Astrocyte (in vitro differentiated cells and primary cell): ENCODE measurements at places on chromosomes 5 and 9. TPM values are rescaled to one million over a fixed set of nuclear protein-coding genes. Genes with fewer than 3 reads are reported as not detected.

The DPYSL3 gene
- 197 and 198 TPM in 2 replicates for total RNA-seq

The MAST4 gene
- 16.0 and 22.3 TPM in 2 replicates for total RNA-seq

The CDKN2AIPNL gene
- 22.1 and 22.8 TPM in 2 replicates for total RNA-seq

The RECK gene
- total RNA-seq, result 21.6 and 25.1 TPM in 2 replicates

The ARHGEF37 gene
- total RNA-seq, result 1.4 and 2.3 TPM in 2 replicates

The ZNF883 gene
- total RNA-seq, result 1.3 and 1.9 TPM in 2 replicates

The OR1J2 gene
- total RNA-seq, result not detected in 2 replicates

The CBY3 gene
- not detected in 2 replicates for total RNA-seq

The MCCC2 gene
- total RNA-seq, result 30.2 and 31.7 TPM in 2 replicates

The LURAP1L gene
- total RNA-seq, result 9.0 and 13.3 TPM in 2 replicates

The FOXI1 gene
- not detected in 2 replicates for total RNA-seq

The TAL2 gene
- not detected in 2 replicates for total RNA-seq

The IL5 gene
- not detected in 2 replicates for total RNA-seq

The PDGFRB gene
- 78.8 and 96.6 TPM in 2 replicates for total RNA-seq

The PRSS3 gene
- total RNA-seq, result not detected in 2 replicates

The TXN gene
- 259 and 302 TPM in 2 replicates for total RNA-seq

The RELL2 gene
- total RNA-seq, result 12.2 and 12.9 TPM in 2 replicates

The BTNL8 gene
- total RNA-seq, result not detected in 2 replicates

The TTC39B gene
- total RNA-seq, result 7.0 and 8.1 TPM in 2 replicates

The PCDHA4 gene
- 9.5 and 9.6 TPM in 2 replicates for total RNA-seq

The ZNF189 gene
- total RNA-seq, result 16.4 and 16.8 TPM in 2 replicates

The CTSV gene
- 9.7 and 36.3 TPM in 2 replicates for total RNA-seq

The TNIP1 gene
- total RNA-seq, result 98.5 and 119 TPM in 2 replicates

The RNF183 gene
- not detected in 2 replicates for total RNA-seq

The STPG3 gene
- total RNA-seq, result not detected in 2 replicates

The CMYA5 gene
- total RNA-seq, result 1.2 and 1.5 TPM in 2 replicates

The SEMA6A gene
- 21.3 and 34.2 TPM in 2 replicates for total RNA-seq

The PHF24 gene
- total RNA-seq, result 0.07 and 0.16 TPM in 2 replicates

The ANKRD55 gene
- total RNA-seq, result not detected in 2 replicates

The NSUN2 gene
- total RNA-seq, result 71.5 and 78.8 TPM in 2 replicates
